ENCODE measurements at places on chromosomes 13 and 19.
A peak's percentile ranks its signal among the peaks of the same experiment; 100 is the strongest.

DNA sequence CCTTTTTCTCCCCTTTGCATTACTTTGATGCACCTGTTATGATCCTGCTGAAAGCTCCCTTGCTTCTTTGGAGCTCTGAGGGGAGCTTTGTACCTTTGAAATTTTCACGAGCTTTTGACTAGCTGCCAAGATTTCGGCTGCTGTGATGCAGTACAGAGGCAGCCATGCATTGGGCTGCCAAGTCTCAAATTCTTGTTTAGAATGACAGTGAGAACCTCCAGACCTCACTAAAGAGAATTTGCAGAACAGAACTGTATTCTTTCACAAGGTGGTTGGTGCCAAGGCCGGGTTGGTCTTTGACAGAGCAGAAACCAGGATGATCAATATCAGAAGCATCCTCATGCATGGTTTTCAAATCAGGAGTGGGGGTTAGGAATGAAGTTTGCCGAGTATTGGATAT, 414.8 kb downstream of the GPC5 start:
- DNase-seq, result no peak

- DNase-seq, result no peak
These were observed 87.0 kb upstream of the TRPC4 start for GRCh38 chr13:37956536-37956935.

- peak; percentile 93 for DNase-seq
These were observed at the start of gene LRCH1 for GRCh38 chr13:46552889-46553520. Gene LRCH1, plus strand, starts transcription at chr13:46553170. Its CDS starts 227 bp downstream, at chr13:46553397.

DNA sequence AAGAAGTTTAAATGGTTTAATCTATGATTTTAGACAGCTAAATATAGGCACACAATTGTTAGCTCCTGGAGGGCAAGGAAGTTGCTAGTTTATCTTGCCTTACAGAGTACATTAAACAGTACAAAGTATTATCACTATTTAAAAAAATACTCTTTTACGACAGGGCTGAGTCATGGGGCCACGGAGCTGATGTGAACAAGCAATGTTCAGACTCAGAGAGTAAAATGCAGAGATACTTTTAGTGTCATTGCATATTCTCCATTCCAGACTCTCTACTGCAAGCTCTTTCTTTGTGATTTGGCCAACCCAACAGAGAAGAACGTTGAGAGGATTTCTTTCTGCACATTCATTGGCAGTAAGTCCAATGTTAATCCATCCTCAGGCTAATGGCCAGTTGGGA, 352.4 kb downstream of the SPRY2 start:
- DNase-seq, result no peak
